ENCODE measurements at places on chromosomes 4 and X. TPM values are rescaled to one million over a fixed set of nuclear protein-coding genes. Genes with fewer than 3 reads are reported as not detected.

The JADE1 gene
- total RNA-seq, result 62.2 TPM

The FDCSP gene
- total RNA-seq, result not detected

The KCTD8 gene
- not detected for total RNA-seq

The STK32B gene
- total RNA-seq, result not detected

DNA sequence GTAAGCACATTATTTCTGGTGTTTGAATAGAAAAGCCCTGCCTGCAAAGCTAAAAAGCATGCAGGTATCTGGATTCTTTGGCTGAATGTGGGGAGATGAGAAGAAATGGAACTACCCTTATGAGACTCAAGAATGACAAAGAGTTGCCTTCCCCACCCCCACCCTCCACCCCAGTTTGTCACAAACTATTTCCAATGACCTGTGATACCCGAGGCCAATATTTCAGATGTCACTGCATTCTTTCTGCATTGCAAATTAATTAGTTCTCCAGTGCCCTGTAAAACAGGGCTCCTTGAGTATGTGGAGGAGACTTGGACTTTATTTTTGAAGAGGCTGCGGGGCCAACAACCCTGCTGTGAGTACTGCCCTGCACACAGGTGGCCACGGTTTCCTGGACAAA, 116.4 kb downstream of the ZNF827 start:
- DNase-seq, result no peak

DNA sequence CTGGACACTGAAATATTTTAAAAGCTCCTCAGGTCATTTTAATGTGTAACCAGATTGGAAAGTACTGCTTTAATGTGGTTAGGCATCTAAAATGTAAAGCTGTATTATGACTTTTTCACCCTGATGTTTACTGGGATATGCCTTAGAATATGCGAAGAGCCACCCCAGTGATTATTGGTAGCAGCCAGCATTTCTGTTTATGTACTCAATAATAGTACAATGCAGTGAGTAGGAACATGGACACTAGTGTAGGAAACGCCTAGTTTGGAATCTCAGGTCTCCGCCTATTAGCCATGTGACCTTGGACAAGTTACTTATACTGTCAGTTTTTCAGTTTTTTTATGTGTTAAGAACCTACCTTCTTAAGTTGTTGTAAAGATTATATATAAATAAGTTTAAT, 446.0 kb upstream of the PITX2 start:
- no peak for DNase-seq

DNA sequence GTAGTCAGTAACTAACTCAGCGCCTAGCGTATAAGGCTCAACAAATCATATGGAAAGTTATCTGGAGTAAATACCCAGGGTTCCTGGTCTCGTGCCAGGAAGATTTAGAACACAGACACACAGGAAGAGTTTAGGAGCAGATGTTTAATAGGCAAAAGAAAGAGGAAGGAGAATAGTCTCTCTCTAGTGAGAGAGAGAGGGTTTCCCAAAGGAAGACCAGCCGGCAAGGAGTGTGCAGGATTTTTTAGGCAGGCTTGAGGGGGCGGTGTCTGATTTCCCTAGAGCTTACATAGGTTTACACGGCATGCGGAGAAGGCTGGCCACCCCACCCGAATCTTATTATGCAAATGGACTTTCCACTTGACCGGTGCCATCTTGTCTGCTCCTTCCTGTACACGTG, 284.0 kb upstream of the FRG1 start:
- no peak for DNase-seq

DNA sequence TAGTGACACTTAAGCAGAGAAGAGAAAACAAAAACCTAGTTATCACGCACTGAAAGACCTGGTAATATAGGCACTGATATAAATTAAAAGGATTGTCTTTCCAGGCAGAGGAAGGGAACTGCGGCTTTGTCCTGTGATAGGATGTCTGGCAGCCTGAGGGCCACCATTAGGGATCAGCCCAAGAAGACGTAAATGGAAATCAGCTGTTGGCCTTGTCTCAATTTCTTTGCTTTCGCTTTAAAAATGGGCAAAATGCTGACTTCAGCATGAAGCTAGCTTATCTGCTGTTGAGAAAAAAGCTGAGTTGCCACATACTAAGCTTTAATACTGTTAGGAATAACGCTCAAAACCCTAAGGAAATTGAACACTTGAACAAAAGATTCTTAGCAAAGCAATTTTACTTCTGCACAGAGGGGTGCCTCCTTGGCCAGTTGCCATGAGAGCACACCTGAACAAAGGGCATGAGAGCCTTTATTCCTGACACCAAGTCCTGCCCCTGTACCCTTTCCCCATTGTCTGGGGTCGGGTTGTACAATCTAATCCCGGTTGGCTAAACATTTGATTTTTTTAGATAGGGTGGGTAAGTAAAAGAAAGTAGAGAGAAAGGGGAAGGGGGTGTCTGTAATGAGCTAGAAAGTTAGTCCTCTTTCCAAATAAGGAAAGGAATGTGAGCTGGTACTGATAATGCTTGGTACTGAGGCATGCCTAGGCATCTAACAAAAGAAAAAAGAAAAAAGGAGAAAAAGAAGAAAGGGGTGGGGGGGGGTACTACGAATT, 85.1 kb upstream of the UCP1 start:
- DNase-seq, result no peak

GRCh38 chr4:154078504-154079350, 289.8 kb upstream of the SFRP2 start:
- DNase-seq, result no peak

DNA sequence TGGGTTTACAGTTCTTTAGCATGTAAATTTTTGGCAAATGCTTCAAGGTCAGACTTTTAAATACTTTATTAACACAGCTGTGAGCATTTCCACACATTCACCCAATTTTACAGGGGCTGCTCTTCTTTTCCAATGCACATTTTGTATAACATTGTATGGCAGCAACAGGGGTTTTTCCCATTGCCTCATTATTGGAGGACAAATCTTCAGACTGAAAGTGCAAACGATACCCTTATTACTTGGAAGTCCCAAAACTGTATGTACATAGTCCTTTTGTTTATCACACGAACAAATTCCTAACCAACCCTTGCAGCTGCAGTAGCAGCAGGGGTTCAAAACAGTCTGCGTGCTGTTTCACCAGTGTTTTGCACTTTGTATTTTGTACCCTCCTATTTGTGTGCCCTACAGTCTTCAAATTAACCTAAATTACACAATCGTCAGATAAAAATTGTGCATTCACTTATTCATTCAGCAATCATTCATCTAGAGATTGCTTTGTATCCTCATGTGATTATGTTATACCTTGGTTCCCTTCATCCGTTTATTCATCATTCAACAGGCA, 330.7 kb upstream of the RASGEF1B start:
- no peak for DNase-seq

Data from naive thymus-derived CD4-positive, alpha-beta T cell (primary cell).